ENCODE measurements at places on chromosomes 5 and 9.

DNA sequence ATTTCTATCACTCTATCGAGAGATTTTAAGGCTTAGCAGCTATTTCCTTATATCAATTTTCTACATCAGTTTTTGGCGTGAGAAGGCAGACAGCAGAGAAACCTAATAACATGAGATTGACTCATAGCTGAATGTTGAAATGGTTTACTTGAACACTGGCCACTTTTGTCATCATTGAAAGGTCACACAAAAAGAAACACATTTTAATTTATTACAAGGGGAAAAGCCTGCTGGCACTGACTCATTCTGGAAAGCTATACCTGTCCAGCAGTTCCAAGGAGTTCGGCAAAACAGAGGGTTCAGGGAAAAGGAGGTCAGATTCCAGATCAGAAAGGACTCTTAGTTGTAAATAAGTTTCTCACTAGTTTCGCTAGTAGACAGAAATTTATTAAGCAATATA is 566.4 kb downstream of the DNAH5 start:
- no peak for DNase-seq

GRCh38 chr5:180816608-180817534 is 14.3 kb upstream of the MGAT1 start:
- DNase-seq, result no peak

- DNase-seq, result no peak
Measured at GRCh38 chr5:96324708-96325107, 108.3 kb downstream of the PCSK1 start.

DNA sequence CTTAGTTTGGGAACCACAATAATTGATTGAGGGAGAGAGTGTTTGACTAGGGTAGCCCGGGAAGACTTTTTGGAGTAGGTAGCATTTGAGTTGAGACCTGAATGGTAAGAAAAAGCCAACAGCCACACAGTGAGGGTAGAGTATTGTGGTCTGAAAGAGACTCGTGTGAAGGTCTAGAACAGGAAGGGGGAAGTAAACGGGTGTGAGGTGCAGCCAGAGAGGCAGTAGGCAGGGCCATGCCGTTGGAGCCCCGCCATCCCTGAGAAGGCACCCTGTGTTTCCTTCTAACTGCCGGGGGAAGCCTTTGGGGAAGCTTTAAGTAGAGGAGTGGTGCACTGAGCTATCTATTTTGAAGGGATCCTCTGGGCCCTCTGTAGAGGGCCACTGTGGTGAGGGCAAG is 3.5 kb upstream of the F2RL2 start:
- DNase-seq, result no peak

DNA sequence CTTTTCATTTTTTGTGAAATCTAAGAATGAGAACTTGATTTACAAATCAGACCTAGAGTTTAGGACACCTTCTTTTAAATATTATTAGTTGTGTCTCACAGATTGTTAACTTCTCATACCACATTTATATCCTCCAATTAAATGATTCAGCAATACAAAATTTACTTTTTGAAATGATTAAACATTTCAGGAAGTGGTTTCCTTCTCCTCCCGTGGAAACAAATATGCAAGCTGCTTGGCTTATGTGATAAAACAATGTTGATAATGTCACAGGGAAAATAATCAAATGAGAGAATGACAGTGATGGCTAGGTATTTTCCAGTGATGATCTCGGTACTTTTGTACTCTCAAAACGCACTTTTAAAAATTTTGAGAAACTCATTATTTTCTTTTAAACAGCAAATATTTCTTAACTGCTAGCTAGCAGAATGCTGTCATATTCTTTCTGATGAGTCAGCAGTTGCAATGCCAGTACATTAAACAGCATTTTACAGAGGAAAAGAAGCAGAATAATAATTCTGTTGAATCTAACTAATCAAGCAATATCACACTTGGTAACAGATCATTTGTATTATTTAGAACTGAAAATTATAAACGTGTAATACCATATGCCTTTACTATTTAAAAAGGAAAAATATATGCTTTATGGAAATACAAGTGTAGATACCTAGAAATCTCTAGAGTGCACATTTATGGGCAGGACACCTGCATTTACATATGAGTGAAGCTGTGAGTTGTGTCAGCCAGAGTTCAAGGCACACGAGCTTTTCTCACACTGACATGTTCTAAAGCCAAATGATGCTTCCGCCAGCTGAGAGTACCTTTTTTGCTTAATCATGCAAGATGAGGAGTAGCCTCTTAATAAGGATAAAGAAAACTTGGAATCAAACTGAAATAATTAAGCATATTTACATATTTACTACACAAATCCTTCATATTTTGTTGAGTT is 53.6 kb upstream of the CDH18 start:
- no peak for DNase-seq

GRCh38 chr5:171318026-171318425 is 9.0 kb downstream of the TLX3 start:
- DNase-seq, result no peak

DNA sequence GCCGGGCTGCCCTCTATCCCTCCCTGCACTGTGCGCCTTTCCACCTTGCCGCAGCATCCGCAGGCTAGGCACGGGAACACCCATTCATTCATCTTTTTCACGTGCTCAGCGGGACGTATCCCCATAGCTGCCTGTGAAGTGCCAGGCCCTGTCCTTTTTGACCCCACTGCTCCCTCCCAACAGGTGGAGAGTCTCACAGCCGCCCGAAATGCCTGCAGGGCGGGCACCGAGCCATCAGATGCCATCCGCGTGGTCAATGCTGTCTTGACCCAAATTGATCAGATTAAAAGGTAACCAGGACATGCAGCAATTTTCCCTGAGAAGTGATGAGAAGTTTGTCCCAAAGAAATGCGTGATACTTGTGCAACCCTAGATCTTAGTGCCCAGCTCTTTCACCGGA is 15.5 kb downstream of the TRIP13 start:
- DNase-seq, result no peak

DNA sequence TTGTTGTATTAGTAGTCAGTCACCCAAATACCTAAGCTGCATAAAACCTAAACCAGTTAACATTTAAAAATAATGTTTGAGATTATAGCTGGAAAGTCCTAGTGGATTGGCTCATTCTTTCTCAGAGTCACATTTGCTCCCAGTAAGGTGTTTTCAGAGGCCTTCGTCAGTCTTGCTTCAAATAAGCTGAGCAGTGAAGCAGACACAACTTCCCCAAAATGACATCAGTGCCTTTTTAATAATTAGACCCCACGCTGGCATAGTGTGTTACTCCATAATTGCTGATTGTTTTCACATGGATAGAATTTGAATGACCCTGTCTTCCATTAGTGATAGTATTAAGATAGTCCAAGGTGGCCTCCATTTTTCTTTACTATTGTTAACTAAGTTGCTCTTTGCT is 245.8 kb downstream of the PJA2 start:
- no peak for DNase-seq

- DNase-seq, result no peak
Measured at GRCh38 chr5:168886157-168886556, 307.0 kb upstream of the PANK3 start.

- DNase-seq, result no peak
Measured at GRCh38 chr5:174614500-174615135, 109.8 kb upstream of the MSX2 start.

GRCh38 chr9:128068386-128069205 is 564 bp downstream of the SLC25A25 start:
- DNase-seq, result no peak

Measured in activated T-cell treated with anti-CD3 and anti-CD28 coated beads for 24 hours (primary cell).